ENCODE measurements at places on chromosomes 6 and 20. TPM values are rescaled to one million over a fixed set of nuclear protein-coding genes. Genes with fewer than 3 reads are reported as not detected.

DNA sequence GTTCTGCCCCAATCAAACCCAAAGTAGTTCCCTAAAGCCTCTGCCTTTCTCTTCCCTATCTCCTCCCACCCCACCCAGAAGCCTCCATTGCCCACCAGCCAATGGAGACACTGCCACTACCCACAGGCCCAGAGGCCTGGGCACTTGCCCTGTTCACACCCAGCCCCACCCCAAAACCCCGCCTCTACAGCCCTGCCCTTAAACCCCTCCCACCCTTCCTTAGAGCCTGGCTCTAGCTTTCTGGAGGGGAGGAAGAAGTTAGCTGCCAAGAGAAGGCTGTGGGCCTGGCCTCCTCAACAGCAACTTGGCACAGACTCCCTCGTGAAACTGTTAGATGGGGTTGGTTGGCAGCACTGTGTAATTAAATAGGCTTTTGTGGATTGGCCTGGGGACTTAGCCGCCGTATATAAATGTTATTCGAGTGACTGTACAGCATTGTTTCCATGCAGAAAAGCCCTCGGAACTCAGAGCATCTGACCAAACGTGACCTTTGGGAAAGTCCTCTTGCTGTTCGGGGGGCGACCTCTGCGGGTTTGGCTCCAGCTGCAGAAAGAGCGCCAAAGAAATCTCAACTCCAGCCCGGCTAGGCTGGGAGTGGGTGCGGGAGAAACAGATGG is 31.4 kb downstream of the COL11A2 start:
- H3K36me3 ChIP-seq: no peaks in the 10 kb centered on the region
- H3K4me1 ChIP-seq: peaks cover 7% of the 10 kb centered on the region
- H3K27ac ChIP-seq: peak overlapping the region; percentile 37
- H3K4me3 ChIP-seq: no peak overlapping the region
- H3K27me3 ChIP-seq: no peaks in the 10 kb centered on the region

GRCh38 chr6:126546541-126547120 is 206.7 kb downstream of the CENPW start:
- no peak overlapping the region for H3K27ac ChIP-seq
- DNase-seq: no peak
- H3K27me3 ChIP-seq: no peaks in the 10 kb centered on the region
- H3K4me3 ChIP-seq: no peak overlapping the region
- no peaks in the 10 kb centered on the region for H3K36me3 ChIP-seq

C6orf136 gene
- 21.3 TPM for total RNA-seq

GRCh38 chr20:48800177-48800576 is 27.6 kb downstream of the PREX1 start:
- H3K36me3 ChIP-seq: no peaks in the 10 kb centered on the region
- no peaks in the 10 kb centered on the region for H3K27me3 ChIP-seq
- H3K4me3 ChIP-seq: no peak overlapping the region
- no peak overlapping the region for H3K27ac ChIP-seq
- DNase-seq: no peak
- no peaks in the 10 kb centered on the region for H3K4me1 ChIP-seq

DNA sequence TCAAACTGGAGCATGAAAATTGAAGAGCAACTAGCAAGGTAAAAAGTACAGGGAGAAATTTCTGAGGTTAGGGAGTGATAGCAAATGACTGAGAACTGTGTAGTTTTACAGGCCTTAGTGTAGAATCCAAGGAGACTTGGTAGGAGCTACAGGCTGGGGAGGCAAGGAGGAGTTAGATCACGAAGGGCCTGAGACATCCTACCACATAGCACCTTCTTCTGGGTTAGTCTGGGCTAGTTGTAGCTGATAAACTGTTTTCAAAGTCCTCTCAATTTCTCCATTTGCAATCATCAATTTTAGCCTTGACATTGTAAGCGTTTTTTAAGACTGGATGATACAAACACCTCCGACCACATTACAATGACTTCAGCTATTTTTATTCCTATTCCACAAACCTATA is 209.7 kb downstream of the TMEM200A start:
- DNase-seq: no peak
- H3K27me3 ChIP-seq: no peaks in the 10 kb centered on the region
- no peak overlapping the region for H3K4me3 ChIP-seq
- H3K27ac ChIP-seq: no peak overlapping the region
- no peaks in the 10 kb centered on the region for H3K36me3 ChIP-seq
- no peaks in the 10 kb centered on the region for H3K4me1 ChIP-seq

Data from hepatocyte (in vitro differentiated cells).